ENCODE measurements at places on chromosomes 4 and X.

GRCh38 chr4:80062527-80062926 is 10.5 kb downstream of the ANTXR2 start:
- no peak for DNase-seq

DNA sequence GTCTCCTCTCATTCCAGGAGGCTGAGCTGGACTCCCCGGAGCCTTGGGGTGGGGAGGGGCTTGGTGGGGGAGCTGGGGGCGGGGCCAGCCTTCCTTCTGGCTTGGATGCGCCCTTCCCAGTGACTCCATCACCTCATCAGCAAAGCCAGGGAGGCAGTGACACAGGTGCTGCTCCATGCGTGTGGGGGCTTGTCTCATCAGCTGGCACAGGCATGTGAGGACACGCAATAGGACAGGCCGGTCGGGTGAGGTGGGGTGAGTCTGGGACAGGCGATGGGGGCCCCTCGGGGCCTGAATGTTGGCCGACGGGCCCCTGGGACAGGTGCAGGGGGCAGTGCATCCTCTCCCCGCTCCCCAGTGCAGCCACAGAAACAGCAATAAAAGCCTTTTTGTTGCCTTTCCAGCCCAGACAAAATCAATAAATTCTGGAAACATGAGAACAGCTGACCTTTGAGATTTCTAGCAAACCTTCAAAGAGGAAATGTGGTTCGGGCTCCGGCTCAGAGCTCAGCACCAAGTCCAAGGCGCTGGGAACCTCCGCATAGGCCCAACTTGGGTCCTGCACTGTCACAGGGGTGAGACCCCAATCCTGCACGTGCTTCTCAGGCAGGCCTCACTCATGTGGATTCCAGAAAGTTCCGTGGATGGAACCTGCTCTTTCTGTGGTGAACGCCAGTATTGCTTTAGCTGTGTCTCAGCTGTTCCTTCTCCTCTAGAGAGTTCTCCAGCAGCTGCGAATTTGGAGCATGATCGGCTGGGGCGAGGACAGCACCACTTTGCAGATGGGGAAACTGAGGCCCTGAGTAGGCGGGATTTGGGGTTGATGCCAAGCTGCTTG is 18.5 kb downstream of the ADRA2C start:
- no peak for DNase-seq

- no peak for DNase-seq
Measured at GRCh38 chr4:61723492-61723891, 523.4 kb downstream of the ADGRL3 start.

- DNase-seq, result no peak
Measured at GRCh38 chr4:155338196-155338595, 38.6 kb downstream of the MAP9 start.

DNA sequence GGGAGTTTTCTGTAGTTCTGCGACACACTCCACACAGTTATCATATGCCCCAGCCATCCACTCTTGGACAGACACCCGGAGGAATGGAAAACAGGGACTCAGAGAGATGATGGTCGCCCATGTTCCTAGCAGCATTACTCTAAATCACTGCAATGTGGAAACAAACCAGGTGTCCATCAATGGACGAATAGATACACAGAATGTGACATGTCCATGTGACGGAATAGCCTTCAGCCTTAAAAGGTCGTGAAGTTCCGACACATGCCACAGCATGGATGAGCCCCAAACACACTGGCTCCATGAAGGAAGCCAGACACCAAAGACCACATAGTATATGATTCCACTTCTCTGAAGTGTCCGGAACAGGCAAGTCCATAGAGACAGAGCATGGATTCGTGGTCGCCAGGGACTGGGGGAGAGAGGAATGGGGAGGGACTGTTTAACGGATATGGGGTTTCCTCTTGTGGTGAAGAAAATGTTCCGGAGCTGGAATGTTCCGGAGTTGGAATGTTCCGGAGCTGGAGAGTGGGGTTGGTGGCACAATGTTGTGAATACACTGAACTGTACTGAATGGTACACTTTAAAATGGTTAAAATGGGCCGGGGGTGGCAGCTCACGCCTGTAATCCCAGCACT is 28.7 kb upstream of the AFAP1 start:
- no peak for DNase-seq

DNA sequence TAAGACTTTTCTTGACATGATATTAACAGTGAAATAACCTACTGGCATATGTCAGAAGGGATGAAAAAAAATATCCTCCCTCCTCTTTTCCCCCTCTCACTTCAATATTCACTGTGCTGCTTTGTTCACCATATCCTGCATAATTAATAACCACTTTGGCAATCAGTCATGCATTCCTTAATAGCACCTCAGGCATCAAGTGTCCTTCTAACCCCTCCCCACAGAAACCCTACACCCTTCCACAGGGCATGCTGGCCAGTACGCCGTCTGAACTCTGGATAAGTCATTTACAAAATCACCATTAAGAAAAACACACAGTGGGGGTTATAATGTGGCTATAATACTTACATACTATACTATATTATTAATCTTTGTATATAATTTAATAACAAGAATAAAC is 165.9 kb downstream of the PDGFC start:
- no peak for DNase-seq

DNA sequence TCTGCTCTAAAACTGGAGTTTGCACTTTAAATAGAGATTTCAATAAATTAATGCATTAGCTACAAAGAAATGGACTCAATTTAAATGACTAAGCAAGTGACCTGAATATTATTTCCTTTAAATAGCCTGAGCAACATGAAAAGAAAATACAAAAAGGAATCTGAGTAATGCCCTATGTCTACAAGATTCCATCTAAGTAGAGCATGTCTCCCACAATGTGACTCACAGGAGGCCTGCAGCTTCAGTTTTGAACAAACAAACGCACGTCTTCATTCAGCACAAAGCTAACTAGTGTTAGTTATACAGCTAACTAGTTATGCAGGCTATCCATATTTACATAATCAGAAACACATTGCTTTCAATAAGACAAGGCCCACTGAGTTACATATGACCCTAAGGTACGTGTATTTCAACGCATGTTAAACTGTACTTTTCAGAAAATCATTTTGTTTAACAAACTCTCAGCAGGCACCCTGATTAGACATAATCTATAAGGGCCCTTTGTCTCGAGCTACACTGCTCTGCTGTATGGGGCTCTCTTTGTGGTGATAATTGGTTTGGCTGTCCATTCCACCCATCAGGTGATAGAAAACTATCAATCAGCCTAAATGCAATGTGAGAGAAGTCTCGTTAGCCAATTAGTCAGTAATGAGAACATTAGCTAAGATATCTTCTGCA is 116.5 kb downstream of the MAML3 start:
- no peak for DNase-seq

DNA sequence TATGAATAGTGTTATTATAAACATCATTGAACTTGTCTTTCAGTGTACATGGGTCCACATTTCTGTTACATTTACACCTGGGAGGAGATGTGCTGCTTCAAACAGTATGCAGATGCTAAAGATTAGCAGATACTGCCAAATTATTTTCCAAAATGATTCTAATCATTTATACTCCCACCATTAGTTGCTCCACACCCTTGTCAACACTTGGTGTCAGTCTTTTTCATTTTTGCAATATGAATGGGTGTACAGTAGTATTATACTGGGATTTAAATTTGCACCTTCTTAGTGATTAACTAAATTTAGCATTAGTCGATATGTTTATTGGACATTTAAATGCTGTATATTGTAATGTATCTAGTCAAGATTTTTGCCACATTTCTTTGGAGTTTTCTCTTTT is 131.6 kb upstream of the GRID2 start:
- DNase-seq, result no peak

- no peak for DNase-seq
Measured at GRCh38 chr4:186832906-186833305, 109.2 kb upstream of the FAT1 start.

DNA sequence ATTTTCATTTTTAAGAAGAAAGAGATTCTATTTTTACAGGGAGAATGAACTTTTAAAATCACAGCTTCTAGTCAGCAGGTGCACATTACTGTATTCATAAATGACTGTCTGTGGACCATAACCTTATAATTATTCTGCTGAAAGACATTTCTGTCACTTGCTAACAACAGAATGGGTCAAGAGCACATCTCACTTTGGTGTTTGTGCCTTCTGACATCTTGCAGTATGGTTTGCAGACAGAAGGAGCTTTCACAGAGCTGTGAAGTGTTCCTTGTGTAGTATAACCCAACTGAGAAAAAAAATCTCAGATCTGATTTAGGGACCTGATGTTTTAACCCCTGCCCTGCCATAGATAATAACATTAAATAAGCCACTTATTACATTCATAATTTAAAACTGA is 131.4 kb upstream of the CTSO start:
- DNase-seq, result no peak

DNA sequence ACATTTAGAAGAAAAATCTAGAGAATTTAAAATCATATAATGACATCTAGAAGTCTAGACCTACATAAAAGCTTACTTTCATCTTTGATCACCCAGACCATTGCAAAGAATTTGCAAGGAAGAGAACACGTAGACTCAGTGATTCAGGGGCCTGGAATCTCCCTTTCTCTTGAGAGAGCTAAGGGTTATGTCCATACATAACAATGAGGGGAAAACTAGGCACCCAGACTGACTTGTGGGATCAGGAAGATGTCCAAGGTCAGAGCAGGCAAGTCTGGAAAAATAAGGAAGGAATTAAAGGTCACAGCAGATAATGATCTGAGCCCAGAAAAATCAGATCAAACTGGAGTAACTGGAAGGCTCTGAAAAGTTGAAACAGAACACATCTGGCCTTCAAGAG is 198.4 kb upstream of the SFRP2 start:
- DNase-seq, result no peak

DNA sequence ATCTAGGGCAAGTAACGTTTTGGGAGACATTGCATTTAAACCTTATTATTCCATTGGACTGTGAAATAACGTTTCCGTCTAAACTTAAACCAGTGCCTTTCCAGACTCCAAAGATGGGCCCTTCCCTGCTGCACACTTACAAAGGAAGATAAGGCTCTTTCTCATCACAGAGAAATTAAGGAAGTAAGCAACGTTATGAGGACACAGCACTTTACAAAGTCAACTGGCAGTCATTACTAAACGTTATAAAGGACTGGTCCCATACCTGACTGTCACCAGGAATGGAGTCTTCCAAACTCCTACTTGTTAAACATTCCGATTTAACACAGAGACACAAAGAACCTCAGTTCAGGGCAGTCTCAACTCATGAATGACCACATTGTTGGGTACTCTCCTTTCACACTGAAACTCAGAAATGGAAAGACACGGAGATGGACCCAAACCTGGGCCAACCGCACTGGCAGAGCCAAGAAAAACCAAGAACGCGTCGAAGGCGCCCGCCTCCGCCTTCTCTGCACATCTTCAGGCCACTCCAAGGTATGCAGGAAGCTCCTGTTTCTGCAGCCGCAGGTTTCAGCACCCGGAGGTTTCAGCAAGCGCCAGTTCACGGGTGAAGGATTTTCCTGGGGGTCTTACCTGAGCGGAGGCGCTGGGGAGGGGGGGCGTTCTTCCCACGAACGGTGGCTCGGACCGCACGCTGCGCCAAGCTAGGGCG is 670 bp downstream of the PAPSS1 start:
- no peak for DNase-seq

GRCh38 chr4:173223743-173224142 is 55.1 kb downstream of the GALNT7 start:
- DNase-seq, result no peak

- DNase-seq, result no peak
Measured at GRCh38 chr4:145931403-145931802, 7.2 kb downstream of the ZNF827 start.

DNA sequence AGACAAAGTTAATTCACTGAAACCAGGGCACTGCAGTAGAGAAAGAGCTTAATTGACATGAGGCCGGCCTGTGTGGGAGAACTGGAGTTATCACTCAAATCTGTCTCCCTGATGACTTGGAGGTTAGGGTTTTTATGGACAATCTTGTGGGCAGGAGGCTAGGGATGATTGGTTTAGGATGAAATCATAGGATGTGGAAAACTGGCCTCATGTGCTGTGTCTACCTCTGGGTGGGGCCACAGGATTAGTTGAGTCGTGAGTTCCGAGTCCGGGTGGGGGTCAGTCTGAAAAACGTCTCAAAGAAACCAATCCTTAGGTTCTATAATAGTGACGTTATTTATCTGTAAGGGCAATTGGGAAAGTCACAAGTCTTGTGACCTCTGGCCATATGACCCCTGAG is 68.1 kb downstream of the UCHL1 start:
- no peak for DNase-seq

DNA sequence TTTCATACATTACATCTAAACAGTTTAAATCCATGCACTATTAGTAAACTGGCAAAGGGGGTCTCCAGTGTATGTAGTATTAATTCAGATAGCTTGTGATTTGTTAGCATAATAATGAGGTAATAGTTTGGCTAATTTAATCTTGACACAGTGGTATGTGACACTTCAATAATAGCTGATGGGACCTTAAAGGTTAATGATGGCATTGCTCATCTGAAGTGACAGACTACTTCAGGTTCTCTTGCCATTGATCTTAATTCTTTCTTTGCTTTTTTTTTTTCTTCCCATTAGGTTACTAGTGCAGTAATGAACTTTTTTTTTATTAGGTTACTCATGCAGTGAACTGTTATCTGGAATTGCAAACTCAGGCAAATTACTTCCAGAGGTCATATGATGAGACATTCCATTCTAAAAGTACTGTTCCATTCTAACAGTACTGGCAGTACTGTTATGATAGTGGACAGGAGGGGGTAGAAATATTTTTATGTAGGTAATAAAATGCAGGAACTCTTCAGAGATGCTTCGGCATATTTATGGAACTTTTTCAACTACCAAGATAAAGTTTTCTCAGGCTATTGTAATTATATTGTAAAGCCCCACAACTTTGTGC is 911.3 kb upstream of the LCORL start:
- DNase-seq, result no peak

- DNase-seq, result no peak
Measured at GRCh38 chr4:16231570-16232245, 5.4 kb upstream of the TAPT1 start.

- no peak for DNase-seq
Measured at GRCh38 chr4:175421506-175421905, 390.6 kb downstream of the GPM6A start.

DNA sequence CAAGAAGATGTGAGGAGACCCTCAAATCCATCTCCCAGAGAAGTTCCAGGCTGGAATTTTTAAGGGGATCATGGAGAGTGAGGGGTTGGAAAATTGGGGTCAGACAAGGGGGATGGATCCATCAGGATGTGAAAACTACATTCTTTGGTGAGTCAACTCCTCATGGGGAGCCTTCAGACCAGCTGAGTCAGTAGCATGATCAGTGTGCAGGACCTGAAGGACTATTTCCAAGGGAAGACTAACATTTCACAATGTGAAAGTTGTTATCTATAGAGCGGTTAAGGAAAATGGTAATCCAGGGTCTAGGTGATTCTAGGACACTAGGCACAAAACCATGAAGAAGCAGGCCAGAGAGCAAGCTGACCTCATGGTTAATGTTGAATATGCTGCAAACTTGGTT is 38.6 kb upstream of the CEP135 start:
- no peak for DNase-seq

Data from right atrium auricular region (tissue), 2 donors.